ENCODE measurements at places on chromosomes 7 and 10.

DNA sequence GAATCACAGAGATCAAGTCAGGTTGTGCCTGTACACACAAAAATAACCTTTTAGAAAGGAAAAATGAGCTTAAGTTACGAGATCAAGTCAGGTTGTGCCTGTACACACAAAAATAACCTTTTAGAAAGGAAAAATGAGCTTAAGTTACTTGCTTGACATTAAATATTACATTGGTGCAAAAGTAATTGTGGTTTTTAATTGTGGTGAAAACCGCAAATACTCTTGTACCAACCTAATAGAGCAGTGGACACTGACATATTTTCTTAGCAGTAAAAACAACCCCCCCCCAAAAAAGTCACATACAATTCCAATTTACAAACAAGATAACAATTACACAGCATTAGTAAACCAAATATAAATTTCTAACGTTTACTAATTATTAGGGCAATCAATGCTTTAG, 595.6 kb downstream of the GRM8 start:
- no peak for DNase-seq

GRCh38 chr10:91683975-91684374, 51.1 kb upstream of the PPP1R3C start:
- DNase-seq, result no peak

DNA sequence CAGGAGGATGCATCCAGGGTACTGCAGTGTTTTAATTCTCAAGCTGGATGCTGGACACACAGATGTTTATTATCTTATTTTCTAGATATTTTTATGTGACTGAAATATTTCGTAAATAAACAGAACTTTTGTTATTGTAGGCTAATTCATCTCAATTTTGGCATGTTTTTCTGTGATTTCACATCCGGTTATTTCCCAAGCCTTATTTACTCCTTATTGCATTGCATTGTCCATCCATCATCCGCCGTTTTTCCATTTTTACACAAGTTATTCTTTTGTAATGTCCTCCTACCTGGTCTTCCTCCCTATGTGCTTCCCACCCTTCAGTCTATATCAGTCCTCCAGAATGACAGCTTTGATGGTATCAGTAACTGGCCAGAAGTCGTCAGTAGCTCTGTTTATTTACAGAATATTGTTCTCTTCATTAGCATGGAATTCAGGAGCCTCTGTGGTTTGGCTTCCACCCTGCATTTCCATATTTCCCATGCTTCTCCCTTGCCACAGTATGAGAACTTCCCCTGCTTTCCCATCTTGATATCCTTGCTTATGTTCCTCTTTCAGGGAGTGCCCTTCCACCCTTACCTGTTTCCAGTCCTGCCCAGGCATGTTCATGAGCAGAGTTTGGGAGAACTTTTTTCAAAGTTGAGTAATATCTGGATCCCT, 16.1 kb downstream of the GNAI1 start:
- no peak for DNase-seq

- no peak for DNase-seq
Measured at GRCh38 chr10:84701370-84701720, 373.0 kb downstream of the CCSER2 start.

GRCh38 chr10:100972904-100973535, 3.7 kb downstream of the SEMA4G start:
- no peak for DNase-seq
